ENCODE measurements at places on chromosomes 6 and 20. TPM values are rescaled to one million over a fixed set of nuclear protein-coding genes. Genes with fewer than 3 reads are reported as not detected.

GRCh38 chr6:28355743-28356665 lies 6.3 kb downstream of the ZKSCAN3 start:
- H3K36me3 ChIP-seq, result peaks cover 8% of the 10 kb centered on the region
- H3K4me1 ChIP-seq, result peaks cover 25% of the 10 kb centered on the region
- H3K4me3 ChIP-seq, result peak overlapping the region; percentile 98
- H3K27me3 ChIP-seq, result no peaks in the 10 kb centered on the region
- peak overlapping the region; percentile 97 for H3K27ac ChIP-seq

DNA sequence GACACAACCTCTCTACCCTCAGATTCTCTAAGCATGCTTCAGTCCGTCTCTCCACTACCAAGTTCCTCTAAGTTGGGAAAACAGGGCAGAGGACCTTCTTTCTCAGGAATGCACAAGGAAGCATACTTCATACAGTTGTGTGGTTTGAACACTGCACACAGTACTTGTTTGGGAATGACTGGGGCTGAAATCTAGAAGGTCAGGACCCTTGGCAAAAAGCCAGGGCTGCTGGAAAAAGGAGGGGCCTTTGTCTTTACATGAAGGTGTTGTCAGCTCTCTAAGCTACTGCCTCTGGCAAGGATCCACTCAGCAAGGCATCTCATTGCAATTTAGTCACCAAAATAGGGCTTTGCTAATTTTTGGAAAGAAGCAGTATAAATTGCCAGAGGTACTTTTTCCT lies 20.7 kb upstream of the HEY2 start:
- no peaks in the 10 kb centered on the region for H3K27me3 ChIP-seq
- no peak overlapping the region for H3K4me3 ChIP-seq
- no peak for DNase-seq
- peaks cover 10% of the 10 kb centered on the region for H3K4me1 ChIP-seq
- no peaks in the 10 kb centered on the region for H3K36me3 ChIP-seq

GRCh38 chr20:48562586-48563116 lies 265.1 kb downstream of the PREX1 start:
- H3K4me1 ChIP-seq, result peaks cover 11% of the 10 kb centered on the region
- H3K27ac ChIP-seq, result no peak overlapping the region
- no peaks in the 10 kb centered on the region for H3K27me3 ChIP-seq
- no peaks in the 10 kb centered on the region for H3K36me3 ChIP-seq

Gene CTCFL
- total RNA-seq, result 0.07 TPM

Measured in type B pancreatic cell (in vitro differentiated cells).